ENCODE measurements at places on chromosomes 6 and 20. TPM values are rescaled to one million over a fixed set of nuclear protein-coding genes. Genes with fewer than 3 reads are reported as not detected.

GRCh38 chr6:166375013-166375412 is 7.7 kb downstream of the MPC1 start:
- DNase-seq = no peak
- no peak overlapping the region for H3K4me3 ChIP-seq
- no peaks in the 10 kb centered on the region for H3K27me3 ChIP-seq
- H3K36me3 ChIP-seq = no peaks in the 10 kb centered on the region
- no peak overlapping the region for H3K27ac ChIP-seq
- no peaks in the 10 kb centered on the region for H3K4me1 ChIP-seq

DNA sequence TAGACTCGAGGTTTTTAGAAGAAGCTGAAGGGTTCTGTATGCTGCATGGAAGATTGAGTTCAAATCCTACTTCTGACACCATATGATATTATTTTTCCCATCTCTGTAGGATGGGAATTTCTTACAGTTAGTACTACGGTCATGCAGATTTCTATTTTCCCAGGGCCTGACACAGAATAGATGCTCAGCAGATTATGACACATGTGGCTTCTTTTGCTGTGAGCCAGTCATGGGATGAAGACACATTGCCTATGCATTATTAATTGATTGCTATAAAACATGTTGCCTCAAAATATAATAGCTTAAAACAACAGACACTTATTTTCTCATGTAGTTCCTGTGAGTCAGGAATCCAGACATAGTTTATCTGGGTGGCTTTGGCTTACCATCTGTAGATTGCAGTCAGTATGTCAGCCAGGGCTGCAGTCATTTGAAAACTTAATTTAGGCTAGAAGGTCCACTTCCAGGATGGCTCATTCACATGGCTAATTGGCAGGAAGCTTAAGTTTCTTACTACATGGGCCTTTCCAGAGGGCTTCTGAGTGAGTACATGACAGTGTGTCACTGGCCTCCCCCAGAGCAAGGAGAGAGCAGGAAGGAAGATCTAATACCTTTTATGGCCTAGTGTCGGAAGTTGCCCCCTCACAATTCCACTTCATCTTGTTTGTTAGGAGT is 29.5 kb downstream of the TOP1 start:
- H3K4me3 ChIP-seq = no peak overlapping the region

DNA sequence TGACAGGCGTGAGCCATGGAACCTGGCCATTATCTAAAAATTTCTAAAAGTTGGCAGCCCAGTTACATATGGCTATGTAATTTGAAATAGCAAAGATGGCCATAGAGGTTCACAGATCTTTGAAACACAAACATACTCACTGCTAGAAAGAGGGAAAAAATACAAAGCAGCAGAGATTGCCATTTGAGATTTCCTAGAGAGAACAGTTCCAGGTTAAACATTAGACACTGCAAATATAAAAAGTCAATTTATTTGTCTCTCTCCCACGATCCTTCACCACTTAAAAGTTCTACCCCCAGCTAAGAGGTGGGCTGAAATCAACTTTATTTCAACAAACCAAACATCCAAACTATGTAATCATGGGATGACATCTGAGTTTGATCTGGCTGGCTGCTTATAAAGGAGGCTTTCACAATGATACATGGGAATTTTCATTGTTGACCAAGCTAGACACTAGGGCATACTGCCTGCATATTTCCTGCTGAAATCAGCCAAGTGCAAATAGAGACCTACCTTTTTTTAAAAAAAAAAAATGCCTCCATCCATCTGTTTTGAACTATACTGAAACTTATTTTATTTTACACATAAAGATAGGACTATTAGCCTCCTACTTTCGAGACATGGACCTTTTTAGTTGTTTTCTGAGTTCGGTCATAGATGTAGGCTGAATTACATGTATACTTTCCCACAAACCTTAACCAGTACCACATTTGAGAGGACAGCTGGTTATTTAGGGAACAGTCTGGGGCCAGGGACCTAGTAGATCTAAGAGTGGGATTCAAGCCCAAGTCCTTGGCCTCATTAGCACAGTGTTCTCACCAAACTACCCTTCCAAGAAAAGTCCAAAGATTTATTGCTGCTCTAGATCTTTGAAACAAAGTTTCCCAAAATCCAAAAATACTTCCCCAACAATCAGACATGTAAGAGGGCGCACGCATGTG is 16.6 kb downstream of the DCDC2 start:
- no peak for DNase-seq
- no peaks in the 10 kb centered on the region for H3K27me3 ChIP-seq
- H3K27ac ChIP-seq = no peak overlapping the region
- H3K36me3 ChIP-seq = no peaks in the 10 kb centered on the region
- H3K4me3 ChIP-seq = no peak overlapping the region

DSP gene
- total RNA-seq = 119 TPM

Data from osteoblast (primary cell).